GM12878 (cell line): ENCODE measurements at places on chromosomes 4 and X. TPM values are rescaled to one million over a fixed set of nuclear protein-coding genes. Genes with fewer than 3 reads are reported as not detected.

The ZIC3 gene
- not detected in 2 replicates for polyA plus RNA-seq

The CFAP99 gene
- polyA plus RNA-seq = not detected in 2 replicates

The CCDC160 gene
- polyA plus RNA-seq = not detected in 2 replicates

The POU4F2 gene
- polyA plus RNA-seq = not detected in 2 replicates

The JAKMIP1 gene
- 16.0 and 16.6 TPM in 2 replicates for polyA plus RNA-seq

The PABPC1L2B gene
- polyA plus RNA-seq = not detected in 2 replicates

The ADH1A gene
- not detected in 2 replicates for polyA plus RNA-seq

The DCAF8L2 gene
- not detected in 2 replicates for polyA plus RNA-seq

The CENPVL1 gene
- polyA plus RNA-seq = not detected in 2 replicates

The SOX3 gene
- not detected in 2 replicates for polyA plus RNA-seq

The GAGE12F gene
- not detected in 2 replicates for polyA plus RNA-seq

The SPANXD gene
- not detected in 2 replicates for polyA plus RNA-seq

The PPP3CA gene
- polyA plus RNA-seq = 1.2 and 1.5 TPM in 2 replicates

The MXRA5 gene
- polyA plus RNA-seq = 0.01 TPM in 2 replicates

The SATL1 gene
- polyA plus RNA-seq = not detected in 2 replicates

The FBXL5 gene
- 39.1 and 42.2 TPM in 2 replicates for polyA plus RNA-seq

The DCHS2 gene
- 0.14 TPM in 1 of 2 replicates, not detected in the other for polyA plus RNA-seq

The PAGE2B gene
- polyA plus RNA-seq = not detected in 2 replicates

The HSPA4L gene
- 40.5 and 41.0 TPM in 2 replicates for polyA plus RNA-seq

The RAB41 gene
- not detected in 2 replicates for polyA plus RNA-seq

The SRPK3 gene
- polyA plus RNA-seq = not detected in 2 replicates

The MAGEE1 gene
- 0.45 and 0.59 TPM in 2 replicates for polyA plus RNA-seq

The TMPRSS11F gene
- not detected in 2 replicates for polyA plus RNA-seq

The TMEM150C gene
- 0.28 and 0.78 TPM in 2 replicates for polyA plus RNA-seq

The MAEA gene
- polyA plus RNA-seq = 63.6 and 67.5 TPM in 2 replicates

The GJB1 gene
- not detected in 2 replicates for polyA plus RNA-seq

The RTL3 gene
- 0.37 TPM in 1 of 2 replicates, not detected in the other for polyA plus RNA-seq

The RASL11B gene
- polyA plus RNA-seq = 0.45 and 0.46 TPM in 2 replicates

The RAB40AL gene
- polyA plus RNA-seq = 0.16 TPM in 1 of 2 replicates, not detected in the other

The ZXDA gene
- polyA plus RNA-seq = 0.45 and 0.72 TPM in 2 replicates
